ENCODE measurements at places on chromosomes 1 and 21.
A peak's percentile ranks its signal among the peaks of the same experiment; 100 is the strongest.

DNA sequence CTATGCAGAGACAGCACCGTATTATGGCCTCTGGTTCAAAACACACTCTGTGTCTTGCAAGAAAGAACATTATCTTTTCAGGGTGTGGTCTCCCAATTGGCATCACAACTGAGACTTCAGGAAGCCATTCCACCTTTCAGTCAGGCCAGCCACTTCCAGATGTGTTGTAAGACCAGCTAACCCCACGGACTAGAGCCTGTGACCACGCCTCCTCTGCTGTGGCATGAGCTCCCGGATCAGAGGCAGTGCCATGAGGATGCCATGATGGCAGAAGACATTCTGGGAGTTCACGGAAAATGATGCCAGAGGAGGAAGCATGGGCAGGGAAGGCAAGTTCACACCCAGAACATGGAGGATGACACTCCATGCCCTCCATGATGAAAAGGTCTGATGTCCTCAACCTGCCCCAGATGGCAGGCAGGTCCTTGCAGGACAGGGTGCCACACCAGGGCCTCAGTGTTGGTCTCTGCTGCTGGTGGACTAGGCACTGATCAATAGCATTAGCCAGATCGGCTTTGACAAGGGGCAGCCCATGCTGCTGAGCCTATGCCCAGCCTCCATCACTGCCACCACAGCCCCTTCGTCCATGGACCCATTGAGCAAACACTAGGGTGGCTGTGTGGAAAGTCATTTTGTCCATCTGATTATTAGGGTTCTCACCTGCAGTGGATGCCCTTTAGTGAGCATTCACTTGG lies 341.6 kb downstream of the MATN1 start:
- no peak for DNase-seq

GRCh38 chr21:29181799-29182470 lies 51.5 kb downstream of the MAP3K7CL start:
- DNase-seq: no peak

- no peak for DNase-seq
Observed at GRCh38 chr1:8120693-8121260, 94.7 kb upstream of the ERRFI1 start.

GRCh38 chr1:39214714-39214997 lies 10.2 kb downstream of the MACF1 start:
- DNase-seq: no peak

- no peak for DNase-seq
Observed at GRCh38 chr21:35062016-35062415, 12.9 kb upstream of the RUNX1 start.

DNA sequence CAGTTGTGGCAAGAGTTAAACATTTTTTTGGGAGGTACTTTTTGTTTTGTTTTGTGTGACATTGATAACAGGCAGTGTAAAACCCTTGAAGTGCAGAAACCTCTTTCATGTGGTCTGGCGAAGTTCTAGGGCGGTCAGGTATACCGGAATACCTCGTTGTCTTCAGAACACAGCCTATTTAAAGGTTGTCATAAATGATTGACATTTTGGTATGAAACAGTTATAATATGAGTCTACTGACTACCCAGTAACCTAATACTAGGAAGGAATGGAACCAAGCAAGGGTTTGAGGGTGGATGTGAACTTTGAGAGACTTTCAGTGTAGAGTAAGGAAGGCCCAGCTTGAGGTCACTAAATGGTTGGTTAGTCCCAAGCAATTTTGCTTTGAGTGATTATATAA lies 40.5 kb downstream of the PATJ start:
- DNase-seq: peak; percentile 2

- DNase-seq: no peak
Observed at GRCh38 chr21:35738347-35738961, 321.9 kb downstream of the SETD4 start.

DNA sequence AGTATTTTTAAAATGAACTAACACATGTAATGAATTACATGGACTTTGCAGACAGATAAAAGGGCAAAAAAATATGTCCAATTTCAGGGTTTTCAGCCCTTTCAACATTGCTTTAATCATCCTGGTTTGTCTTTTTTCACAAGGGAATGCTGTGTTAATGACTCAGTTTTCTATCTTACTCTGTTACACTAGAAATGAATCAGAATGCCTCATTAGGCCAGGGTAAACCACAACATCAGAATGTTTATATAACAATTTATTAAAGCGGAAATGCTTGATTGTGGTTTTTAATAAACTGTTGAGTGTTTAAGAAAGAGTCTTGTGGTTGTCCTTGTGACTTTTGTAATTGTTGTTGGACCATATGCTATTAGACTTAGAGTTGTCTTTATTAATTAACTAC lies 13.5 kb downstream of the GORAB start:
- DNase-seq: no peak

- DNase-seq: no peak
Observed at GRCh38 chr1:247277191-247277590, 21.3 kb downstream of the VN1R5 start.

DNA sequence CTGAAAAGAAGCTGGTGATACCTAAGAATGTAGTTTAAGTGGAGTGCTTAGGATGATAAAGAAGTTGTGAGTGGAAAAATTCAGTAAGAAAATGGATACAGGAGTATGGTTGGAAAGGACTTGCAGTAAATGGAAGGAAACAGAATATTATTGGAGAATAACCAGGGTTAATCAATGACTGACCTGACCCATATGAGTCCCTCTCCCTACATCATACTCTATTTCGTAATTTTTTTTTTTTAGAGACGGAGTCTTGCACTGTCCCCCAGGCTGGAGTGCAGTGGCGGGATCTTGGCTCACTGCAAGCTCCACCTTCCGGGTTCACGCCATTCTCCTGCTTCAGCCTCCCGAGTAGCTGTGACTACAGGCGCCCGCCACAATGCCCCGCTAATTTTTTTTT lies 33.4 kb upstream of the ENSA start:
- DNase-seq: no peak

DNA sequence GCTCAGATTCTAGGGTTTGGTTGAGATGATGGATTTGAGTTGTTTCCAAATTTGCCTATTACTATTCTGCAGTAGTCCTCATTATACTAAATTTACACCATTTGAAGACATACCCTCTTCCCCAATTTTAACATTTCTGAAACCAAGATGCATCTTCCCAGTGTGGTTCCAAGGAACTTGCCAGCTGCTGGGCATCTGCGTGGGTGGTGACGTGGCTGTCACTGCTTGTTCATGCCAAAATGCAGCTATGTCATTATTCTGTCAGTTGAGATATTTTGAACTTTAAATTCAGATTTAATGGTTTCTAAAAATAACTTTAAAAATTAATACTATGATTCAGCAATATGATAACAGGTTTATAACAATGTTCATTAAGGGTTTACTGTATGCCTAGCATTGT lies 1.2 kb downstream of the ZFP69 start:
- DNase-seq: no peak

DNA sequence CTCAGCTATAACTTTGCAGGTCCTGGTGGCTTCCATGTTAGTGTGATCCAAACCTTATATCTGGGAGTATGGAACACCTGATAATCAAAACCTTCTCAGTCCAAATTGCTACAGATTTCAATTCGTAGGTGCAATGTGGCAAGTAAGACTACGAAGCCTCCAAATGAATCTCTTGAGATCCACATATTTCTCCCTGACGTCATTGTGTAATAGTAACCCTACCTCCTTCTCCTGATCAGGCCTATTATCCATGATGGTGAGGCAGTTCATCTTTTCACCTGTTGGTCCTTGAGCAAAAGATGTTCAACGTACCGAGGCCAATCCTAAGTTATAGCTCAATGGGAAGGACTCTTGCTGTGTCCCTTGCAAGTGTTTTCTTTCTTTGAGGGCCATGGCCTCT lies 115.9 kb upstream of the CHRM3 start:
- no peak for DNase-seq

DNA sequence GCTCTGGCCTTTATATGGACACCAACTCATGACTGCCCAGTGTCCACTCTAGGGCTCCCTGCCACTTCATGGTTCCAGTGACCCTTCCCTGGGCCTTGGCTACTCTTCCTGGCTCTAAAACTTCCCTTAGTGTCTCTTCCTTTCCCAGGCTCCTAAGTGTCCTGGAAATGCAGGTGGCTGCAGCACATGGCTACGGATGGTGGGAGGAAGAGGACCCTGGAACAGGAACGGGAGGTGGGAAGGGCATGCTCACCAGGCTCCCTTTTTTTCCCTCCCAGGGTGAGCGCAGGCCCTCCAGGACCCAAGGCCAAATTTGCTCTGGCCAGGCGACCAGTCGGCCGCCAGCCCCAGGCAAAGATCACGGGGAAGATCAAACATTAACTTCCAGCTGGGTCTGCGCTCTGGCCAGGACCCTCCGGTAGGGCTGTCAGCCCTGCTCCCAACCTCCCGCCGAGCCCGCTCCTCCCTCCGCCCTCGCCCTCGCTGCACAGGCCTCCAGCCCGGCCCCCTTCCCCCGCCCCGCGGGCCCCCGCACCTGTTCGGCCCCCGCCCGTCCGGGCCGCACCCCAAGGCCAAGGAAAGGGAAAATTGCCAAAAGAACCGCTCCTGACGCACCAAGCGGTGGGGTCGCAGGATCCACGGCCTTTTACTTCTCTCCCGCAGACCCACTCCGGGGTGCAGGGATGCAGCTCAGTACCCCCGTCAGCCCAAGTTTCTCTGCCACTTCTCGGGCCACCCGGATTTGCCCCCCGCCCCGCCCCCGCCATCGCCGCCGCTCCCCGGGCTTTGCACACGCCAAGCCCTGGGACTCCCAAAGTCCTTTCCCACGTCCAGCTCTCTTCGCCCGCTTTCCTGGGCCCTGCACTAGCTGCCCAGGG lies 894 bp downstream of the TCEA3 start:
- DNase-seq: no peak

GRCh38 chr1:156146769-156147405 lies 6.5 kb upstream of the SEMA4A start:
- no peak for DNase-seq

DNA sequence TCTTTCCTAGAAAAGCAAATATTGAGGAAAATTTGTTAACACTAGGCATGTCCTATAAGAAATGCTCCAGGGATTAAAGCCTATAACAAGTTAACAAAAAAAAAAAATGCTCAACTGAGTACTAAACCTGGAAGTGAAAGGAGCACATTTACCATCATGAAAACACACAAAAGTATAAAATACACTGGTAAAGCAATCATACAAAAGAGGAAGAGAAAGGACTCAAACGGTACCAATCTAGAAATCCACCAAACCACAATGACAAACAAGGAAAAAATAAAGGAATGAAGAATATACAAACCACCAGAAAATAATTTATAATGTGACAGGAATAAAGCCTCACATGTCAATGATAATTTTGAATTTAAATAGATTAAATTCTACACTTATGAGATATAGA lies 21.2 kb downstream of the CD1E start:
- no peak for DNase-seq

- no peak for DNase-seq
Observed at GRCh38 chr1:170273291-170274130, 127.8 kb downstream of the NTMT2 start.

- no peak for DNase-seq
Observed at GRCh38 chr1:215651867-215652266, 84.8 kb downstream of the KCTD3 start.

DNA sequence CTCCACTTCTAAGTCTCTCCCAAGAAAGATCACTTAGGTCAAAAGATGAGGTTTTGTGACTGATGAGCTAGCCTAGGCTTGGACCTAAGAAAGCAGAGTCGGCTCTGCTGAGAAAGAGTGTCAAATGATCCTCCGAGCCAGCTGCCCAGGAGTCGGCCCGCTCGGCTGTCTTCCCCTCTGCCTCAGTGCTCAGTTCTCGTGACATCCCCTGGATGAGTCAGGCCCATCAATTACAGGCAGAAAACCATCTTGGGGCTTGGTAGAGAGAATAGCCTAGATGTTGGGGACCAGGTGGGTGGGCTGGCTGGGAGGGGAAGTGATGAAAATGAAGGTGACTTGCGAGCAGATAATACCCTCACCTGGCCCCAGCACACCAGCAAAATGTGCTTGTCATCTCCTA lies 60.5 kb downstream of the SLC66A1 start:
- no peak for DNase-seq

DNA sequence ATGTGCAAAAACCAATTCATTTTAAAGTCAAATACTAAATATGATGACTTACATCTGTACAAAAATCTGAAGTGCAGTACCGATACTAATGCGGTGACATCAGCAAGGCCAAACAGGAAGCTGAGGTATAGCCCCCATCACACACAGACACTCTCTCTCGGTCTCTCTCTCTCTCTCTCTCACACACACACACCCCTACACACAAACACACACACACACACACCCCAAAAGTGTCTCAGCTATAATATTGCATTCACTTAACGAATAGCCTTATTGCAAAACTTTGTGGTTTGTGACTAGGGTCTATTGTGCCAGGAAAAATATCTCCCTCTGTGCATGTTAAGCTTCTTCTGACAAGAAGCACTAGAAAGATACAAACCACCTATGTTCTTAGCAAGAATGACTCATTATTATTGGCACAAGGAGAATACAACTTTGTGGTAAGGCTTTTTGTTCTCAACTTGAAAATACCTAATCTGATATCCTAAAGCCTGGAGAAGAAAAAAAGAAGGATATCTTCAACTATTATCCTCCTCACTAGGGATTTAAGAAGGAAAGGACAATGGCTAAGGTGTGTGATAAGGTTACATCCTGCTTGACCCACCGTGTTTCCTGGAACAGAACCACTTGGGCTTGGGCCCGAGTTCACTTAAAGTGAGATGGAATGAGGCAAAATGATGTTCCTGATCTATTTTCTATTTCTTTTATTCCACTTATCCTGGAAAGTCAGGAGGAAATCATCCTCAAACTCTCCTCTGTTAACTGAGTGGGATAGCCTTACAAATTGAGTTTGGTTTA lies 107.1 kb downstream of the NIBAN1 start:
- peak; percentile 17 for DNase-seq

GRCh38 chr1:175376194-175376593 lies 183.6 kb upstream of the KIAA0040 start:
- DNase-seq: peak; percentile 8

GRCh38 chr1:26696654-26697430 lies 1.0 kb downstream of the ARID1A start:
- DNase-seq: no peak

DNA sequence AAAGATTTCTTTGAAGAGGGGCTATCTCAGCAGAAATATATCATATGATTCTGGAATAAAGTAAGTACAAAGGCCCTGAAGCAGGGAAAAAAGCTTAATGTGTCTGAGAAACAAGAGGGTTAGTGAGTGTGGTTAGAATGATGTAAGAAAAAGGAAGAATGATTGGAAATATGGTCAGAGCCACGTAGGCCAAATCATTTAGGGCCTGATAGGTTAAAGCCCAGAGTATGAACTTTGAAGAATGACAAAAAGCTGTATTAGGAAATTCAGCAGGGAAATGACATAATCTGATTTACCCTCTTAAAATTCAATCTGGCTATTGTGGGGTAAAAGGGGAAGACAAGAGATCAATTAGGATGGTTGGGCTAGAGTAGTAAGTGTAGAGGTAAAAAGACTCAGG lies 69.0 kb upstream of the MUTYH start:
- DNase-seq: no peak

GRCh38 chr1:160097911-160098851 lies at the start of gene IGSF8:
TSS of gene IGSF8 (minus strand) at chr1:160098619. CDS start at chr1:160098472, 147 bp downstream.
- DNase-seq: peak; percentile 78

DNA sequence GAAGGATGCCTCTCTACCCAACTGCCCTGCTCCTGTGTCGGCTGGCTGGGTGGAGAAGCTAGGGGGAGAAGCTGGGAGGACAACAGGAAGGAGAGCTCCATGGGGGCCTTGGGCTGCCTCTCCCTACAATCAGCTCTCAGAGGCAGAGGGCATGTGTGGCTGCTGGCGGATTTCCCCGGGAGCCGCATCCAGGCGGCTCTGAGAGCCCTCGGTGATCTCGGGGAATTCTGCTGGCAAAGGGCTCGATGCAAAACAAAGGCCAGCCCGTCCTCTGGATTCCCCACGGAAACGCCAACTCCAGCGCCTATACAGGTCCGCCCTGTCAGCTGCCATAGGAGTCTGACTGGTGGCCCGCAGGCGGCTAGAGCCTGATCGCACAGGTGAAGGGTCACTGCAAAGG lies 26.4 kb upstream of the EVA1B start:
- DNase-seq: no peak
